ENCODE measurements at places on chromosomes 16 and 17.

- DNase-seq: peak; percentile 95
These were observed 19.6 kb downstream of the AKAP10 start for GRCh38 chr17:19958023-19958422.

DNA sequence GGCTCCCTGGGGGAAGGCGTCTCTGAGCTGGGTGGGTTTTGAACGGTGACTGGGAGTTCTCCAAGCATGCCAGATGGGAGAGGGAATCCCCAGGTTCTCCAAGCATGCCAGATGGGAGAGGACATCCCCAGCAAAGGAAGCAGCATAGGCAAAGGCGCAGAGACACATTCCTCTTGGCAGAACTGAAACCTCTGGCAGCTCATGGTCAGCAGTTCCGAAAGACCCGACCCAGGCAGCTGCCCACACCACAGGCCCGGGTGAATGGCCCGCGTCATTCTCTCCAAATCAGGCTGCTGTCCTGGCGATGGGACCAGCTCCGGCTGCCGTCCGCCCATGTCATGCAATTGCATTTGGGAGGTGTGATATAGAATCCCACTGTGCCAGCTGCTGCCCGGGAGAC is 8.0 kb downstream of the ZNF469 start:
- DNase-seq: no peak

DNA sequence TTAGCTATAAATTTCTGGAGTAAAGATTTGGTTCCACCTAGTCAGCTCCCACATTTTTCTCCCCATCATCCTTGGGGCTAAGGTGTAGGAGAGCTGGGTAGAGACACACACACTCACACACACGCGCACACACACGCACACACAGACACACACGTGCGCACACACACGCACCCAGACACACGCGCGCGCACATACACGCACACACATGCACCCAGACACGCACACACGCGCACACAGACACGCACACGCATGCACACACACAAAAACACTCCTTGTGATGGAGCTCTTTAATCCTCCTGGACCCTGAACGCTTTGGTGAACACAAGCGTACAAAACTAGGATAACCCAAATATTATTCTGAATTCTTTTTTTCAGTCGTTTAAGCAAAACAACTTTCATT is 253.6 kb downstream of the C16orf95 start:
- DNase-seq: no peak

GRCh38 chr16:58733248-58733670 is 857 bp downstream of the GOT2 start:
- no peak for DNase-seq

DNA sequence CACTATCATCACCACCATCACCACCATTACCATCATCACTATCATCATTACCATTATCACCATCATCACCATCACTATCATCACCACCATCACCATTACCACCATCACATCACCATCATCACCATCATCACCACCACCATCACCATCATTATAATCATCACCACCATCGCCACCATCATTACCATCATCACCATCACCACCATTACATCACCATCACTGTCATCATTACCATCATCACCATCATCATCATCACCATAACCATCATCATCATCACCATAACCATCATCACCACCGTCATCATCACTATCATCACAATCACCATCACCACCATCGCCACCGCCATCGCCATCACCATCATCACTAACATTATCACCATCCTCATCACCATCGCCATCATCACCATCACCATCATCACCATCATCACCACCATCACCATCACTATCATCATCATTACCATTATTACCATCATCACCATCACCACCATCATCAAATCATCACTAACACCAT is 4.9 kb upstream of the JPH3 start:
- no peak for DNase-seq

GRCh38 chr17:29032013-29032856 is 10.7 kb upstream of the PIPOX start:
- DNase-seq: no peak

DNA sequence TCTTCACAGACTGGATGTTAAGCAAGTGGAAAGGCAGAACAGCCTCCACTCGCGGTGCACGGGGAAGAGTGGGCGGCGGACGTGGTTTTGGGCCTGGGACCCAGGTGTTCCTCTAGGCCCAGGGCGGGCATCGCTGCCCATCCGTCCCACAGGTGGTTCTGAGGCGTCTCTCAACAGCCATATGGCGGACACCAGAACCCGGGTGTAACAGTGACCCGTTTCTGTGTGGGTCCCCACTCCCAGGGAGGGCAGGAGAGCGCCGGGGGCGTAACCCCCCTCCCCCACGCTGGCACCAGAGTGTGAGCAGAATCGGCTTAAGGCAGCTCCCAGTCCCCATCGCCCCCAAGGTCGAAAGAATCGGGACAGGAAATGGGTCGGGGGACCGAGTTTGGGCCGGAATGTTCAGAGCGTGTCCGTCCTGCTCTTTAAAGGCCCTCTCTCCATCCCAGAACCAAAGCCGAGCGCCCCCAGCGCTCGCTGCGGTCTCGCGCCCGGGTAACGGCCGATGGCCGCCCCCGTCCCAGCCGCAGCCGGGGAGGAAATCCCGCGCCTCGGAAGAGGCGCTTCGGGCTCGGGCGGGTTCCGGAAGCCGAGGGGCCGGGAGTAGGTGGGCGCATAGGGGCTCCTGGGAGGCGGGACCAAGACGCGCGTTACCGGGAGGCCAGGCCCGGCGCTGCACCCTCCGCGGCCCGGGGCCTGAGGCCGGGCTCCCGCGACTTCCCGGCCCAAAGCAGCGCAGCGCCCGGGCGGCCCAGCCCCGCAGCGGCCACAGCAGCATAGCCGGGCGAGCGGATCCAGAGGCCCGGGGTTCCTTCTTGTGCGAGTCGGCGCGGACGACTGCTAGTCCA is at the start of gene TK2:
Gene TK2, minus strand, starts transcription at position 839 of the 848 bp plus-strand sequence. Its CDS starts 61 bp downstream, at position 778.
- peak; percentile 24 for DNase-seq

DNA sequence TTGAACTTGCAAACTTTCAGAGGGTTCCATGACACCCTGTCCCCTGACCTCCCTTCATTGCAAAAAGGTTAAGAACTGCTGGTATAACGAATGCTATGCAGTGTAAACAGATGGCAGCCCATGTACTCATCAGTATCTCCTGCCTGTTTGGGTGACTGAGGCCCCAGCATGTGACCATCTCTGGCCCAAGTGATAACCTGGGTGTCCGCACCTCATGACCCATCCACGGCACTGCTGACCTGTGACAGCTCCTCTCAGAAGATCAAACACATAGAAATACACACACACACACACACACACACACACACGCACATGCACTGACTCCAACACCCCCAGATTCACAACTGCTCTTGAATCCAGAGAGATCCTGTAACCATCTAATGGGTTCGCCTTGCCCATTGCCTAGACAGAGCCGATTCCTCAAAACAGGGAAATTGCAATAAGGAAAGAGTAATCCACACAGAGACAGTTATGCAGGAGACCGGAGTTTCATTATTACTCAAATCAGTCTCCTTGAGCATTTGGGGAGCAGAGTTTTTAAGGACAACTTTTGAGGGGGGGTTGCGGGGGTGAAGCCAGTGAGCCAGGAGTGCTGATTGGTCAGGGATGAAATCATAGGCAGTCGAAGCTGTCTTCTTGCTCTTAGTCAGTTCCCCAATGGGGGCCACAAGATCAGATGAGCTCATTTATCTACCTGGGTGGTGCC is 11.3 kb upstream of the PHOSPHO1 start:
- no peak for DNase-seq

GRCh38 chr17:47684535-47685193 is 9.3 kb upstream of the TBKBP1 start:
- DNase-seq: no peak

DNA sequence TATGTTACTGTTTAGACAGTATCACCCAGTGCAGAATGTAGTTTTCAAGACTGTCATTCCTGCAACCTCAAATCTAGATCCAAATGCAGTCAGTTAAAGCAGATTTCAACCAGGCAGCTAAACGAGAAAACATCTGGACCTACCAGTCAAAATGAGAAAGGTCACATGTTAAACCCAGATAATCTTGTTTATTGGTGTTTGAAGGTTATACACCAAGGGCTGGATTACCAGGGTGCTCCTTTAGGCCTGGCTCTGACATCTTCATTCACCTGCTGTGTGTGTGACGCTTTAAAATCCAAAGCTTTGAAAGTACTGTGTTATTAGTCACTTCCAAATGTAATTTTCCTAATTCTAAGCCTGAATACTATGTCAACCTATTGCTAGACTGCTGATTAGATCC is 54.9 kb downstream of the IKZF3 start:
- no peak for DNase-seq

DNA sequence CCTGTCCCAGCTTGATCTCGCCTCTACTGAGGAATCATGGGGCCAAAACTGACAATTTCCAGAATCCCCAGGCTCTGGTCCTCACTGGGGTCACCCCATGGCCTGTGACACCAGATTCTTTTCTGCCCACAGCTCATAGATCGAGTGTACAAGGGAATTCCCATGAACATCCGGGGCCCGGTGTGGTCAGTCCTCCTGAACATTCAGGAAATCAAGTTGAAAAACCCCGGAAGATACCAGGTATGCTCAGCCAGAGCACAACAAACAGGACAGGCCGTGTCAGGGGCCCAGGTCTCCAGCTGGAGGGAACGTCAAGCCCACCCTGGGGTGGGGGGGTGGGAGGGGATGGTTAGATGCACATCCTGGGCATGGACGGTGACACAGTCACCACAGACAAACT is 17.5 kb downstream of the USP6 start:
- DNase-seq: no peak

Data from RCC 7860 (cell line).